Brain (organoid and tissue), 16 donors: ENCODE measurements at places on chromosomes 4 and X. TPM values are rescaled to one million over a fixed set of nuclear protein-coding genes. Genes with fewer than 3 reads are reported as not detected.

DNA sequence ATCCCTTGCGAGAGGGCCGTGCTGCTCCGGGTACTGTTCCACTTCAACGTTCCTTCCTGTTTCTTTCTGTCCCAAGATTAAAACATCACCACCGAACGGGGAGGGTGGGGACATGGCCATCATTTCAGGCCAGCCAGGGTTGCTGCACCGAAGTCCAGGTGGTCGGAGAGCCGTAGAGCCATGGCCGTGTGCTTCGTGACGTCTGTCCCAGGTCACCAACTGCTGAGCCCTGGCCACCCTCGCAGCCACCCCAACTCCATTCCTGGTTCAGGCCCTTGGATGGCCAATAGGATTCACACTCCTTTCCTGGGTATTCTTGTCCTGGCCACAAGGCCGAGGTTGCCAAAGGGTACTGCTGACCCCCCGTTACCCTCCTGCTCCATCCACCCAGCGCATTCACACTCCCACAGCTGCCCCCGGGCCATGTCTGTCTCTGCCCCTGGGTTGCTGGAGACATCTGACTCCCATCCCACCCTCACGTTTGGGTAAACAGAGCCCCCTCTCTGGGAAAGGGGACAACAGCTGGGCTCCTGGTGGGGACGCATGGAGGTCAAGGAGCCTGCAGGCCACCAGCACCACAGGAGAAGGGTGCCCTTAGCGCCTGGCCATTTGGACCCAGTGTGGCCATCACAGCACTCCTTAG is 103.2 kb downstream of the HMX1 start:
- DNase-seq, result no peak

DNA sequence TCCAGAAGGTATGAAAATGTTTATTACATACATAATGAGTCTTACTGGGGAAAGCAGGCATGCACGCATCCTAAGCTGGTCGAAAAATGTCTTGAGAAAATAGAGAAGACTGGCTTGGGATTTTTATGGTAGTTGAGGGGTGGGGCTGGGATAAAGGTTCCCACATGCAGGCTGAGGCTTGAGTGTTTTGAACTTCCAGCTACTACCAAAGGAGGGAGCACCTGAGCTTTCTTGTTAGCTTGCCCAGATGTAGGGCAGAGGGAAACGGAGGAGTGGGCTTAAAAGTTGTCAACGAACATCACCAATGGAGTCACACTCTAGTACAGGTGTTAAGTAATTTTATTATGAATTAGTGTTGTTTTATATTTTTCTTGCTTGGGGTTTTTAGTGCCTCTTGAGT is 39.6 kb upstream of the SRPX start:
- DNase-seq, result no peak

The SSX4B gene
- not detected for polyA plus RNA-seq

DNA sequence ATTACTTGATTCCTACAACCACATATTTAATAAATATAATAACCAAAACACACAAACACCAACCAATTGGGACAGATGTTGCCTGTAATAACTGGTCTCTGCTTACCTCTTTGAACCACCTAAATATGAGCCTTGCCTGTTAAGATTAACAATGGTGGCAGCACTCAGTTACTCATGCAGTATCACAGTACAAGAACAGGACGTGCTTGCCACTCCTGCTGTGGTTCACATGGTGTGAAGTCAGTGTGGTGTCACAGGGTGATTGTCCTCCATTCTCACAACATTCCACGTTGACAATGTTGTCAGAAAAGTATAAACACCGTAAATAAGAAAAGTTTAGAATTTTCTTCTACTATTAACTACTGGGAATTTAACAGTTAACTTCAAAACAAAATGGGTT is 365.0 kb downstream of the PPP3CA start:
- no peak for DNase-seq
